ENCODE measurements at places on chromosomes 5 and 9.
A peak's percentile ranks its signal among the peaks of the same experiment; 100 is the strongest.

DNA sequence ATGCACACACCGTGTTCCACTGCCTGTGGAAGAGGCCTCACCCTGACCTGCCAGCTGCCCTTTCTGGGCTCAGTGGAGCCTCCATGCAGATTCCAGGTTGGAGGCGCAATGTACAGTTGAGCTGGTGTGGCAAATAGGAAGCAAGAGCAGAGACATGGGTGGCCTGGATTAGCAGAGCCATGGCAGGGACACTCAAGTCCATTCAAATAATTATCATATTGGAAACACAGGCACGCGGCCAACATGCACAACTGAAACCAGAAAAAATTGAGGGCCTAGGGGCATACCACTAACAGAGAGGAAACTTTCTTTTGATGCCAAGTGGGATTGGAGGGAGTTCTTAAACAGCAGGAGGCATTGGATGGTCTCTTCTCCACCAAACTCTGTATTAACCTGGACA, 35.8 kb downstream of the OTULINL start:
- no peak for DNase-seq

- no peak for DNase-seq
Measured at GRCh38 chr9:137589441-137590122, 730 bp downstream of the ZMYND19 start.

DNA sequence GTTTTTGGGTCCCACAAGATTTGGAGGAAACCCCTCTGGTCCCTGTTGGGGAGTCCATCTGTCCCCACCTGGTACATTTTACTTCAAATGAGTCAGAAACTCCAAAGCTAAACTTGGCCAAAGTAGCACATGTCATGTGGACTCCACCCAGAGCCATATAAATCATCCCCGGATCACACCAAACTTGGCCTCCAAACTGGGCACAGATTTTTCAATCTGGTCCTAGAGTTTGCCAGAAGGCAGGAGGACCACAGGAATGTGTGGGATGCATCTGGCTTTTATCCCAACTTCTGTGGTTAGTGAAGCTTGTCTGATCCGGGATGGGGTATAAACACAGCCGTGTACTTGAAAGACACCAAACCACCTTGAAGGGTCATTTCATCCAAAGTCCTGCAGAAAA, 66.3 kb downstream of the MAT2B start:
- peak; percentile 47 for DNase-seq

DNA sequence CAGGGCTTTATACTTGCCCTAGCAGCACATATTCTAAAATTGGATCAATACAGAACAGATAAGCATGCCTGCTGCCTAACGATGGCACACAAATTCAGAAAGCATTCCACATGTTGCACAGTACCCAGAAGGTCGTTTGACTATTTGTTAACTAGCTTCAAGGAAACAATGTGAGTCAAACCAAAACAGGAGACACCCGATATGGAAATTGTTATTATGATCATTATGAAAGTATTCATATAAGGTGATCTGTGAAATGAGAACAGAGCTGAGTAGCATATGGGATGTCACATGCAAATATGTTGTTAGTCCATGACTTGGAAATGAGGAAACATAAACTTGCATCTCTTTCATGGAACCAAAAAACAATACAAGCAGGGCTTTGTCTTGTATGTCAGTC, 56.3 kb upstream of the BICD2 start:
- no peak for DNase-seq

DNA sequence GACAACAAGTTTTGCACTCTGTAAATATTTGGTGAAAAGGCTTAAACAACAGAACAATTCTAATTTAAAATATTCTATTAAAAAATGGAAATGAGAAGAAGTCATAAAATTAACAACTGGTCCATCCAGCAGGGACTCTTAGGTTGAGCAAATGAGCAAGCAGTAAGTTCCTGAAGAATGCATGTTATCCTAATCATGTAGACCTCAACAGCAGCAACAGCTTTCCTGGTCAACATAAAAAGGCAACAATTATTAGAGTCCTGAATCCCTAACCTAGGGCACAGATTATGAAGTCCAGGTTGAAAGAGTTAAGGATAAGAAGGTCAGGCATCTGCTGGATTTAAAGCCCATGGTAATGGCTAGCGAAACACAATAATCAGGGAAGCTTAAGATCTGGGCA, 120.9 kb downstream of the SSBP2 start:
- DNase-seq = no peak

DNA sequence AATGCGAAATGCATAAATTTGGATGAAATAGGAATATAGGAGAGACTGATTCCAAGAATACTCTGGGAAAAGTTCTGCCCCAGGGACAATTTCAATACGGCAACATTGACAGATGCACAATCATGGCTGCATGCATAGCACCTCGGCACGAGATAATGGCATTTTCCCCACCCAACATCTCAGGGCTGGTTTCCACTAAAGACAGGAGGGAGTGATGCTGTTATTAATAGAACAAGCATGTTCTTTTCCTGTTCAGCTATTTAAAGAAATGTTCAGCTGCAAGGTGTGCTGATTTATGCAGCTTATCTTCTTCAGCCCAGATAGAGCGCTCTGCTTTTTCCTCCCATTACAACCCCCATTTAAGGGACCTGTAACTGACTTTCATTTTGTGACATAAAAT, 740.2 kb downstream of the TLR4 start:
- no peak for DNase-seq

- DNase-seq = no peak
Measured at GRCh38 chr5:167850911-167851310, 440.5 kb upstream of the WWC1 start.

DNA sequence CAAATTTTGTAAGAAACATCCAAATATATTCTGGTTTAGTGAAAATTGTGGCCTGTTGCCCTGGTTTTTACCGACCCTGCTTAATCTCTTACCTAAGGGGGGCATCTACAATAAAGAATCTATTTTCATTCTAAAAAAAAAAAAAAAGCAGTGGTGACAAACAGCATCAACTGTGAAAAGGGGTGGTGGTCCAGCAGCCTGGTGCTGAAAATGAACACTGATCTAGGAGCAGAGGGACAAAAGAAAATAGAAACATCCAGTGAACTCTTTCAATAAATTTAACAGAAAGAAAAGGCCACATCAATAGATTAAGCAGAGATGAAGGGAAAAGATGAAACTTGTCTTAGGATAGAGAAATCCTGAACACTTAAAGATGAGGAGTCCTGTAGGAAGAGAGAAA, 348.7 kb upstream of the GRAMD2B start:
- no peak for DNase-seq

- DNase-seq = peak; percentile 51
Measured at GRCh38 chr9:75063556-75064305, 24.2 kb downstream of the NMRK1 start.

- DNase-seq = peak; percentile 79
Measured at GRCh38 chr9:69376651-69377050, 51.6 kb downstream of the ENTREP1 start.

GRCh38 chr9:105694848-105695581, 674 bp downstream of the TMEM38B start:
- peak; percentile 50 for DNase-seq

DNA sequence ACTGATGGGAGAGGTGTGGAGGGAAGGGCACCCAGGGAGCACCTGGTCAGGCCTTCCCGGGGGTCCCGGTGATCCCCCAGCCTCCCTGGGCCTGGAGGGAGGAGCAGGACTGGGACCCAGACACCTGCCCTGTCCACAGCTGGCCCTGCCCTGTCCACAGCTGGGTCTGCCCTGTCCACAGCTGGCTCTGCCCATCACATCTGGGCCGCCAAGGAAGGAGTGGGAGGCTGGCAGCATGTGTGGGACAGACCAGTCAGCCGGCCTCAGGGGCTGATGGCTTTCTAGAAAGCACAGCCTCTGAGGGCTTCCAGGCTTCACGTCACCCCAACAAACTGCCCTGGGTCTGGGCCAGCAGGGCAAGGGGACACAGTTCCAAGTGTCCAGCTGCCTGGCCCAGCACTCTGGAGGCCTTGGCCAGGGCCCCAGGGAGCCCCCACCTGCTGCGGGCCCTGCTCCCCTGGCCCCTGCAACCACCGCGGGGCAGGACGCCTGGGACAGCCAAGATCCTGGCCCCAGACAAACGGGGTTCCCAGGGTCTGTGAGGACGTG, 12.2 kb downstream of the DNLZ start:
- DNase-seq = no peak

- DNase-seq = no peak
Measured at GRCh38 chr5:57276353-57276752, 102.5 kb downstream of the GPBP1 start.

DNA sequence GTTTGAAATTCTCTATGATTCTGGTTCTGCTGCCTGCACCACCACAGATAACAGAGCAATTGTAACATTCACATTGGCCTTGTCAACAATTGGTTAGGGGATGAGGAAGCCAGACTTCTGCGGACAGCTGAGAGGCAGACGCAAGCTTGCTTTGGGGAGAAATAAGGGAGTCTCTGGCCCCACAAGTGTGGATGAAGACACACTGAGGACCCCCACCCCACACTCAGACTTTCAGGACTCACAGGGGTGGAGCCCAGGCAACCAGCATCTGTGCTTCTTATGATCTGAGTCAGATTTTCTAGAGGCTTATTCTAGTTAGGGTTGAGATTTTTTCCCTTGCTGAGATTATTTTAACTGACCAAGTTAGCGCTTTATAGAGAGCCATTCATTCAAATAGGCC, 140.3 kb upstream of the IRX2 start:
- no peak for DNase-seq

GRCh38 chr5:116037236-116037822, 5.1 kb downstream of the ARL14EPL start:
- peak; percentile 1 for DNase-seq

- DNase-seq = peak; percentile 86
Measured at GRCh38 chr9:1458503-1458902, 408.3 kb downstream of the DMRT2 start.

DNA sequence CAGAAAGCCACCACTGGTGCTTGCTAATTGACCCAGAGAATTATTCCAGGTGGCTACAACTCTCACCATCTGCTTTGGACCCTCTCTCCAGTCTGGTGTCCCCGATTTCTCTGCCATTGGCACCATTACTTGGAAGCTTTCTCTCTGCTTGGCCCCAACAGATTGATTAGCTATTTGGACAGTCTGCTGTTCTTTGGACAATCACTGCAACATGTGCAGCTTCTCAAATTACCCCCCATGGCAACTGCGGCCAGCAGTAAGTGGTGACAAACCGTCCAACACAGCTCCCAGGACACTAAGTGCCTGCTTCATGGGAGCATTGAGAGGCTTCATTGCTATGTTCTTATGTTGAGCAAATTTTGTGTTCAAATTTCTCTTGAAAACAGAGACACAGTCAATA, 309.8 kb downstream of the TAF11L14 start:
- no peak for DNase-seq

DNA sequence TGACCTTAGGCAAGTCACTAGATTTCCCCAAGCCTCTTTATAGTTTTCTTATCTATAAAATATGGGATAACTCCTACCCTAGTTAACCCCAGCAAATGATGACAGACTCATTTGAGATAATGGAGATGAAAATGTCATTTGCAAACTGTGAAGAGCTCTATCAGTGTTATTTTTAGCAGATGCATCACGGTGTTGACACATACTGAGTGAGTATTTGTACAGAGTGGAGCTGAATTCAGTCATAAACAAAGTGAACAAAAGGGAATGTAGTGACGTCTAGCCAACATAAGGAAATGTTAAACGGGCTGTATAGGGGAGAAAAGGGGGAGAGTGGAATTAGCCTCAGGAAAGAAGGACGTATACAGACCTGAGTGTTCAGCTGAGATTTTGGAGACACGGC, 75.9 kb downstream of the NMUR2 start:
- DNase-seq = no peak

GRCh38 chr9:94083384-94083783, 880 bp upstream of the PTPDC1 start:
- DNase-seq = no peak

DNA sequence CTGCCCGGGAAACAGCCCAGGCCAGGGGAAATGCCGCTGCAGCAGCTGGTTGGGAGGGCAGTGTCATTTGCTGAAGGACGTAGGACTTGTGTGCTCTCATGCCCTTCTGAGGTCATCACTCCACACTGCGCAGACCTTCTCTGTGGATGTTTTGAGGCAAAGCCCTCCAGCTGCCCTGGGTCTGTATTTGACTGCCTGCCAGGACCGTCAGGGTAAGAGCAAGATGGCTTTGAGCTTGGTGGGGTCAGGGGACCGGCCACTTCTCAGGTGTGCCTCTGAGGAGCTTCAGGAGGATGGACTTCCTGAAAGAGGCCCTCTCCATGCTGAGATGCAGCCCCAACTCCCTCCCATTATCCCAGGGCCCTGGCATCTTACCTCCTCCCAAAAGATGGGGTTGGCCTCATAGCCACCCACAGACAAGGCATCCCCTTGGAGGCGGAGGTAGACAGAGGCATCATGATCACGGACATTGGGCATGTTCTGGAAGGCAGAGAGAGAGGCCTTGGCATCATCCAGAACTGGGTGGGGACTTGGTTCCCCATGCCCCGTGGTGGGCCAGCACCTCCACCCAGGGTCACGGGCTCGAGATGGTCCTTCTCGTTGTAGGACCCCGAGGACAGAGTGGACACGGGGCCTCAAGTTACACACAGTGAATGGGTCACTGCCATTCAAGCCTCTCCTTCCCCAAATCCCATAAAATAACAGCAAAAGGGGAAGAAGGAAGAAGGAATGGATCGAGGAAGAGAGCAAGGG, 19.4 kb downstream of the SARDH start:
- no peak for DNase-seq

GRCh38 chr5:1881731-1882336, 891 bp downstream of the IRX4 start:
- DNase-seq = no peak

DNA sequence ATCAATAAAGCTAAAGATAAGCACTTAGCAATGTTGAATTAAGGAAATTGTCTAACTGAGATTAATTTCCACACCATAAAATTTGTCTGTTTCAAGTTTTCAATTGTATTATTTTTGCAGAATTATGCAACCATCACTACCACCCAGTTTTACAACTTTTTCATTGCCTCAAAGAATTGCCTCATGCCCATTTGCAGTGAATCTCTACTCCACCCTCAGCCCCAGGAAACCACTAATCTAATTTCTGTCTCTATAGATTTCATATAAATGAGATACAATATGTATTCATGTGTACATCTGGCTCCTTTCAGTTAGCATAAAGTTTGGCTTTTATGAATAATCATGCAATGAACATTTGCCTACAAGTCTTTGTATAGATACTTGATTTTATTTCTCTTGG, 72.9 kb downstream of the PTCD2 start:
- DNase-seq = no peak

GRCh38 chr5:158920736-158921135, 179.0 kb downstream of the EBF1 start:
- no peak for DNase-seq

GRCh38 chr5:39566029-39566428, 141.2 kb upstream of the DAB2 start:
- no peak for DNase-seq

- DNase-seq = no peak
Measured at GRCh38 chr5:64341340-64341739, 164.5 kb upstream of the RGS7BP start.

GRCh38 chr5:108801776-108802175, 54.1 kb downstream of the FER start:
- peak; percentile 78 for DNase-seq
